ENCODE measurements at places on chromosomes 1 and 21.
A peak's percentile ranks its signal among the peaks of the same experiment; 100 is the strongest.

GRCh38 chr1:30966690-30967369, 58.3 kb upstream of the SDC3 start:
- DNase-seq = peak; percentile 83

- no peak for DNase-seq
Measured at GRCh38 chr1:176552217-176552991, 89.4 kb downstream of the PAPPA2 start.

DNA sequence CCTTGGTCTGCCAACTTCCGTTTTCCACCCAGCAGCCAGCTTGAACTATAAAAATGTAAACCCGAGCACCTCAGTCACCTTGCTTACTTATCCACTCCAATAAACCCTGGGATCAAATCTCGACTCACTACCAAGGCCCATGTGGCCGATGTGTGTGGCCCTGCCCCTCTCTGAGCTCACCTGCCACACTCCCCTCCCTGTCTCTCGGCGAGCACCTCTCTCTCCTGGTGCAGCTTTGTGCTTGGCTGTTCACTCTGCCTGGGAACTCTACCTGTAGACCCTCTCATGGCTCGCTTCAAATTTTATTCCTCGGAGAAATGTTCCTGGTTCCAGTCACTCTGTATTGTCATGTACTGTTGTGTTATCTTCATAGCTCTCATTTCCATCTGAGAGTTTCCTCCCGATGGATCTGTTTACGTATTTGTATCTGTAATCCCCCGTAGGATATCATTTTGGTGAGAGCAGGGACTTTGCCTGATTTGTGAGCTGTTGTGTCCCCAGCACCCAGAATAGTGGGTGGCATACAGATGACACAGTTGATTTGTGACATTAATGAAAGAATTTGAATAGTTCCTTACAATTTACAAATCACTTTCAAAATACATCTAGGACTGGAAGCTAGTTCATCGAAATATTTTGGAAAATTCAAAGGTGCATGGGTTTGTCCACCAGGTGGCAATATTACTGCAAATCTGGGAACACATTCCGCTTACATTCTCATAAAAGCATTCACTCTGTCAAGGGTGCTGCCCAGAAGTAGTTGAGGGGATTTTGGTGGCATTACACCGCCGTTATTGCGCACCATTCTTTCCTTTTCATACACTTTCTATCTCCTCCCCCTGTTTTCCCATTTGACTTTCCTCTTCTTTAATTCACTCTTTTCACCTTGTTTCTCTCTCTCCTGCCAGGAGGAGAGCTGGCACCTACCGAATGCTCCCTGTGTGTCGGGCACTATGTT, 95.3 kb downstream of the ABCA4 start:
- DNase-seq = peak; percentile 75

DNA sequence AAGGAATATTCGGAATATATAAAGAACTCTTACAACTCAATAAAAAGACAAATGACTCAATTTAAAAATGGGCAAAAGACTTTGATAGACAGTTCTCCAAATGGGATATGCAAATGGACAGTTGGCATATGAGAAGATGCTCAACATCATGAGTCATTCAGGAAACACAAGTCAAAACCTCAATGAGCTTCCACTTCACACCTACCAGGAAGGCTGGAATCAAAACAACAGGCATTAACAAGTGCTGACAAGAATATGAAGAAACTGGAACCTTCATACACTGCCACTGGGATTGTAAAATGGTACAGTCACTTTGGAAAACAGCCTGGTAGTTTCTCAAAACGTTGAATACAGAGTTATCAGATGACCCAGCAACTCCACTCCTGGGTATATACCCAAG, 17.2 kb downstream of the PGBD5 start:
- no peak for DNase-seq

- peak; percentile 7 for DNase-seq
Measured at GRCh38 chr1:48572646-48573258, 100.7 kb upstream of the SPATA6 start.

- DNase-seq = peak; percentile 22
Measured at GRCh38 chr1:11893907-11894251, 32.3 kb downstream of the KIAA2013 start.

DNA sequence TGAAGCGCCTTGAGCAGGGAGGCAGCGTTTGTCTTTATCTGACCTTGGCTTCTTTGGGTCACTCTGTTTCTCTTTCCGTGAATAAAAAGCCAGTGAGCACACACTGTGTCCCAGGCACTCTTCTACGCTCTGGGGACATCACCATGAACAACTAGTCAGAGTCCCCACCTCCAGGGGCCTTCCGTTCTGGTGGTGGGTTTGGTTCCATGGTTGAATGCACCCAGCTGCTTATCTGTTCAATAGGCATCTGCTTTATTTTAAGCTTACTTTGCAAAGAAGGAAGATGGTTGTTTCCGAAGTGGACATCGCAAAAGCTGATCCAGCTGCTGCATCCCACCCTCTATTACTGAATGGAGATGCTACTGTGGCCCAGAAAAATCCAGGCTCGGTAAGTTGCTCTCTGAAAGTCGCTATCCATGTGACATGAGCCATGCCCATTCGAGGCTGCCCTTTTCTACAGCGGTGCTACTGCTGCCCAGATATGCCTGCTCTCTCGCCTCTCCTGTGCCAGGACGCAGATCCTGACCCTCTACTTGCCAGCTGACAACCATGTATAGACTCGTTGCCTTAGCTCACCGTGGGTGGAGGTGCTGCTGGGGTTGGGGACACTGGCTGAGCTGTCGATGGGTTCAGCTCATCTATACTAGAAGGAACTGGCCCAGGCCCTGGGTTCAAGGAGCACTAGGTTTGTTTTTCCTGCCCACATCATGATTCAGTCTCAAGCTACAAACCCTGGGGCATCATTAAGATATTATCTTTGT, 5.9 kb downstream of the MX1 start:
- no peak for DNase-seq

DNA sequence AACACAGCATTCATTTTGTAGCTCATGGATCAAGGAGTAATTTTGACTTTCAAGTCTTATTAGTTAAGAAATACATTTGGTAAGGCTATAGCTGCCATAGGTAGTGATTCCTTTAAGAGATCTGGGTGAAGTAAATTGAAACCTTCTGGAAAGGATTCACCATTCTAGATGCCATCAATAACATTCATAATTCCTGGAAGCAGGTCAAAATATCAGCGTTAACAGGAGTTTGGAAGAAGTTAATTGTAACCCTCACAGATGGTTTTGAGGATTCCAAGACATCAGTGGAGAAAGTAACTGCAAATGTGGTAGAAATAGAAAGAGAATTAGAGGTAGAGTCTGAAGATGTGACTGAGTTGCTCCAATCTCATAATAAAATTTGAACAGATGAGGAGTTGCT, 216.6 kb downstream of the GREM2 start:
- DNase-seq = no peak

DNA sequence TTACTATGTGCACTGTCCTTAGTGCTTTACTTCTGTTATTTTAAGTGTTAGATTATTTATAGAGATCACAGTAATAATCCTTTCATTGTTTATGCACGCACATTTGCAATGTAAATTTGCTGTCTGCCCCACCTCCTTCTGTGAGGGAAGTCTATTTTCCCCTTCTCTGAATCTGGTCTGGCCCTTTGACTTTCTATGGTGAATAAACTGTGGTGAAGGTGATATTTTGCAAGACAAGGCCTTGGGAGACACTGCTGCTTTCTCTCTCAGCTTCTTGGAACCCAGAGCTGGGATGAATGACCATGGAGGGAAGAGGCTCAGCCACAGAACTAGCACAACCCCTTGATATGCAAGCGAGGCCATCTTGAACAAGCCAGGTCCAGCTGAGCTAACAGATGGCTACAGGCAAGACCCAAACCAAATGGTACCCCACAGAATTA, 156.3 kb downstream of the ST6GALNAC3 start:
- DNase-seq = no peak

DNA sequence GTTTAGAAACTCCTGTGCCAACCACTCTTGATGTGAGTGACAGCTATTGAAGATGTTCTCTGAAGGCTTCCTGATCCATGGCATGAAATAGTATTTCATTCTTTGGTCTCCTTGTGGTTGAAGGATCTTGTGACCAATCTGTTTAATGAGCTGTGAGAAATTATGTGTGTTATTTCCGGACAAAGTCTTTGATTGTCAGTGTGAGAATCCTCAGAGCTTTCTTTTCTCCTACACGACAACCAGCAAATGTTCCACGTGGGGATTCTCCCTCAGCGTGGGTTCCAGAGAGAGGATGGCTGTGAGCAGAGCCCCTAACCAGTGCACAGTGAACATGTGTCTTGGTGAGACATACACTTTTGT, 45.0 kb upstream of the HOOK1 start:
- no peak for DNase-seq

DNA sequence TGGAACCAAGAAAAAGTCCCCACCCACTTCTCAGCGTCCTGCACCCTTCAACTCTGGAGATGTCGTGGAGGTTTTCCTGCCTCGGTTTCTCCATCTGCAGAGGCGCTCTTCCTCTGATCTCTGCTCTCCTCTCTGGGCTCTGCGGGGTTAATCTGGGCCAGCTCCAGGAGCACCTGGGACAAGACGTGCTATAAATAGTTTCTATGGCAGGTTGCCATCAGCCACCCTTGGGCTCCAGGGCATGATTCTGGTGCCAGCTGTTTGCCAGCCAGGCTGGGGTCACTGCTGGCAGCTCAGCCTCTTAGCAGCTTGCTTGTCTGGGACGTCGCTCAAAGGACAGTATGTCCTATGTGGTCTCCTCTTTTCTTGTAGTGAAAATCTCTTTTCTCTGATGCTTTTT, 137.1 kb downstream of the ACTL8 start:
- DNase-seq = no peak

GRCh38 chr1:7857985-7858384, 5.1 kb upstream of the UTS2 start:
- no peak for DNase-seq

DNA sequence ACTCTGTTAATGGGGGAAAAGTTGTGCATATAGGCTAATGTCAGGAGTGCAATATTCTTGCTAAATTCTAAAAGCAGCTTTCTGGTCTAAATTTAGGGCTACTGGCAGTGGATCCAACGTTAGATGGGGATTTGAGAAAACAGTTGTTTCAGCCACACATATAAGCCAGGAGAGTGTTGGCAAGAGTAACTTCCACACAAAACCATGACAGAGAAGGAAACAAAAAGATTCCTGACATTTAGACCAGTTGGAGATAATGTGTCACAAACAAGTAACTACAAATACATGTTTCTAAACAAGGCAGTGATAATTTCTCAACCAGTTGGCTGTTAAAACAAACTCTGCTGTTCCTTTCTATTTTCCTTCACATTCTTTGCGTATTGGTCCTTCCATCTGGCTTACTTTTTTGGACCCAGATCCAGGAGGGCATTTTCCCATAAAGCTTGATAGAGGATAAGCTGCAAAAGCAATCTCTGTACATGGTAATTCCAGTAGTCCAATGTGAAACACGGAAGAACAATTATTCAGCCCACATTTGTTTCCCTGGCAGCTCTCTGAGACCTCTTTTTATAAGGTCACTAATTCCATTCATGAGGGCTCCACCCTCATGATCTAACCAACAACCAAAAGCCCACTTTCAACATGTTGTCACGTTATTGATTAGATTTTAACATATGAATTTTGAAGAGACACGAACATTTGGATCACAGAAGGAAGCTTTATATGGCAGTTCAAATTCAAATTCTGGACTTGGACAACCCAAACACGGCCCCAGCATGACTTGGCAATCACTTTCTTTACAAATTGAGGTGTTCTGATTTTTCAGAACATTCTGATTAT, 1888.6 kb downstream of the MRPL39 start:
- DNase-seq = no peak

- DNase-seq = no peak
Measured at GRCh38 chr1:236151739-236152424, 9.5 kb downstream of the GPR137B start.

DNA sequence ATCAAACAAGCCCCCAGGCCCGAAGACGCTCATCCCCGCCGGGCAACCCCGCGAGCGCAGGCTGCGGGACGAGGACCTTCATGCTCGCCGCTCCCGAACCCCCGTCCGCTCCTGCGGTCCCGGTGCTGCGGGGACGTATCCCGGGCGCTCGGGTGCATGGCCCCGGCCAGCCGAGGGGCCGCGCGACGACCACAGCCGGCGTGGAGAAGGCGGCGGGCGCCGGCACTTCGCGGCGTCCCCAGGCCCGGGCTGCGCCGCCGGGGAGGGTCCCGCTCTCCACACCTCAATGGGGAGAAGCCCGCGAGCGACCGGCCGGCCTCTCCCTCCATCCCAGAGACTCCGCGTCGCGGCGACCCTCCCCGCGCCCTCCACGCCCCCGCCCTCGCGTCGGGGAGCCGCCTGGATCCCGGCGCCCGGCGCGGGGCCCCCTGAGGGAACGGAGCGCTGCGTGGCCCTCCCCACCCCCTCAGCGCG, 401 bp downstream of the ERRFI1 start:
- no peak for DNase-seq

GRCh38 chr21:40687625-40688024, 159.3 kb downstream of the DSCAM start:
- no peak for DNase-seq

- peak; percentile 24 for DNase-seq
Measured at GRCh38 chr1:36306210-36306901, at the start of gene SH3D21. Gene SH3D21, plus strand, starts transcription at chr1:36306368. Its CDS starts 53 bp downstream, at chr1:36306421.

- peak; percentile 45 for DNase-seq
Measured at GRCh38 chr1:180178511-180179161, 24.0 kb downstream of the QSOX1 start.

DNA sequence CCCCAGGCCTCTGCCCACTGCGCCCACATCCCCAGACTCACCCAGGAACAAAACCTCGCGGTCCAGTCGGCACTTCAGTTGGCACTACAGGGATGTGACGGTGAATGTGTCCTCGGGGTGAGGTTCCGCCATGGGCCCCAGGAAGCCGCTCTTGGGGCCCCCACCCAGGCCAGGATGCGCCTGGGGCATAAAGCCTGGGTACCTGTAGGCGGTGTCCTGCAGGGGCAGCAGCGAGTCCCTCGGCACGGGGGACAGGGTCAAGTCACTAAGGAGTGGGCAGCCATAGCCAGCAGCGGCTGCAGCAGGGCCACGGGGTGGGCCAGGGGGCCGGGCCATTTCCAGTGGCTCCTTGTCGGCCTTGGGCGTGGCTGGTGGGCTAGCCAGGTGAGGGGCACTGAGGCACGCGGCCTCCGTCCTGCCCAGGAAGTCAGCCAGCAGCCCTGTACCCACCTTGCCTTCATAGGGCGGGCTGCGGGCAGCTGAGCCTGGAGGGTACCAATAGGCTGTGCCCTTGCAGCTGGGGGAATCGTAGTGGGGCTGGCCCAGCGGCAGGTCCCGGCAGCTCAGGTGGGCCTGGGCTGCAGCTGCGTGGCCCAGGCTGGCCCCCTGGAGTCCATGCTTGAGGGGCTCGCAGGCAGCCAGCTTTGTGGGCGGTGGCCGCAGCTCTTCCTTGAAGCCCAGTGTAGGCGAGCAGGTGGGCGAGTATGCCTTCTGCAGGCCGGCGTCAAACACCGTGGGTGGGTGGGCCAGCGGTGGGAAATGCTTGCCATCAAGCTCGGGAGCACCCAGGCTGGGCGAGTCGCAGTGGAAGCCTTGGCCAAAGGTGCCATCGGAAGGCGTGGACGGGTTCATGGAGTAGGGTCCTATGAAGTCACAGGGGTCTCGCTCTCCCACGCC, 56.5 kb downstream of the AHDC1 start:
- no peak for DNase-seq

GRCh38 chr1:6508154-6508815, 16.8 kb upstream of the PLEKHG5 start:
- no peak for DNase-seq

Measured in amniotic epithelial cell (primary cell).